Pancreas (tissue), 10 donors: ENCODE measurements at places on chromosomes 2 and 18.

DNA sequence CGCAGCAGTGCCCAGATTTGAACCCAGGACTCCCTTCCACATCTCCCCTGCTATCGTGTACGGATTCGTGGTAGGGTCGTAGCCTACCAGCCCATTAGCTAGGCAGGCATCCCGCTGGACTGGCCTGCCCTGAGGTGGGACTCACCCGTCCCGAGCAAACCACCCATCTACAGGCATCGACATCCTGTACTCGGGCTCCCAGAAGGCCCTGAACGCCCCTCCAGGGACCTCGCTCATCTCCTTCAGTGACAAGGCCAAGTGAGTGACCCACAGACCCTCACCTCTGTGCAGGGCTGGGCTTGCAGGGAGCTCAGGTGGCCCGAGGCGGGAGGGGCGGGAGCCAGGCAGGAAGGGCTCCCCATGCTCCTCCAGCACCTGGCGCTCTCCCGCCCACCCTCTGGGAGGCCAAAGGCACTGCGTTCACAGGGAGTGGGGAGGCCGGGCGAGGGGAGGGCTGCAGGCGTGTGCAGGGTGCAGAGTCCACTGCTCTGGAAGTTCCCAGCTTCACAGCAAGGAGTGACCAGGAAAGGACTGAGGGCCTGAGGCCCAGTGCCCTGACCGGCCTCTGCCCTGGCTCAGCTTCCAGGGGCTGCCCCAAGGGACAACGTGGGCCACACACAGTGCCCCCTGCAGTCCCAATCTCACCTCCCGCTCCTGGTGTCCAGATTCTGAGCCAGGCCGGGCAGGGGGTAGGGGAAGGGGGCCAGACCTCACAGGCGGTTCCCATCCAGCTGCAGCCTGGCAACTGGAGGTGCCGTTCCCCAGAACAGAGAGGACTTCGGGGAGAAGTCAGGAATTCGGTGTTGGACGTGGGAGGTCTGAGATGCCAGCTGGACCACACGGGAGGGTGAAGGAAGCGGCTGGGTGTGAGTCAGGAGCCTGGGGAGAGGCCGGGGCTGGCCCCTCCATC, 5.4 kb downstream of the AGXT start:
- H3K27ac ChIP-seq = no peak overlapping the region
- no peaks in the 10 kb centered on the region for H3K27me3 ChIP-seq
- no peak overlapping the region for H3K4me3 ChIP-seq
- no peaks in the 10 kb centered on the region for H3K36me3 ChIP-seq
- DNase-seq = no peak

DNA sequence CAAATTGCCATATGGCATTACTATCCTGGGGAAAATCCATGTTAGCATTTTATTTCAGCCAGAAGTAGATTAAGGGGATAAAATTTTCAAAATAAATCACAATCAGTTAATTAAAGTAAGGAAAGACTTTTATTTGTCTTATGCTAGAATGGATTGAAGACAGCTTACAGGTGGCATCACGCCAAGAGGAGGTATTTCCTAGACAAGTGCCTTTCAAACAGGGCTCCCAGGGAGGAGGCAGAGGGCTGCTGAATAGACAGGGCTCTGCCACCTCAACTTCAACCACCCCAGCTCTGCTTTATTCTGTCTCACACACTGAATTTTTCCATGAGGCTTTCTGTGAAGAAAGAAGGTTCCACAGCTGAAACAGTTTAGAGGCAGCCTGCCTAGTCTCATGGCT, 12.2 kb downstream of the CCDC68 start:
- peaks cover 51% of the 10 kb centered on the region for H3K4me1 ChIP-seq
- H3K27me3 ChIP-seq = no peaks in the 10 kb centered on the region
- H3K36me3 ChIP-seq = no peaks in the 10 kb centered on the region
- H3K4me3 ChIP-seq = no peak overlapping the region

DNA sequence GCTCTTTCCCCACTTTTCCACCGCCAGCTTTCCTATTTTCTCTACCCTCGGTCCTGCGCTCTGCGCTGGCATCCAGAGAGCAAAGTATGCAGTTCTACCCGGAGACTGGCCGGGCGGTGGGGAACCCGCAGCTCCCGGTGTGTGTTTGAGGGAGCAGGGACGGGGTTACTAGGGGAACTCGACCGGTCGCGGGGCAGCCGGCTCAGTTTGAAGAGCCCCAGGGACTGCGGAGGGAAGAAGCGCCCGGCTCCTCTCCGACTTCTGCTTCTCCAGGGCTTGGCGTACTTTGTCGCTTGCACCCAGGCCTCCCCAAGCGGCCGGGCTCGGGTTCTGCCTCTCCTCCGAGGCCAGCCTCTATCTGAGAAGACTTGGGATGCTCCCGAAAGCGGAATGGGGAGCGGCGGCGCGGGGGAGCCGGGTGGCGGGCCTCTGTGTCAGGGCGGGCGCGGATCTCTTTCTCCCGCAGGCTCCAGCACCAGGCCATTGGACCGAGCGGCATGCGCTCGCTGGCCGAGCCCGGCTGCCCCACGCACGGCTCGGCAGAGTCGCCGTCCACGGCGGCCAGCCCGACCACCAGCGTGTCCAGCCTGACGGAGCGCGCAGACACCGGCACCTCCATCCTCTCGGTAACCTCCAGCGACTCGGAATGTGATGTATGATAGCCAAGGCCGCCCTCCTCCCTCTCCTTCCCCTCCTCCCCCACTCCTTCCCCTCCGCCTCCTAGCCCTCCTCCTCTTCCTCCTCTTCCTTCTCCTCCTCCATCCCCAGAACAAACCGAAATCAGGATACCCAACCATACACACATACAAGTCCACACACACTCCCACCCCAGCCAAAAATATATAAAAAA, 2.8 kb downstream of the SIX3 start:
- peaks cover 38% of the 10 kb centered on the region for H3K27me3 ChIP-seq
- no peak overlapping the region for H3K4me3 ChIP-seq
- H3K27ac ChIP-seq = no peak overlapping the region
- H3K36me3 ChIP-seq = no peaks in the 10 kb centered on the region
- DNase-seq = no peak
- no peaks in the 10 kb centered on the region for H3K4me1 ChIP-seq

DNA sequence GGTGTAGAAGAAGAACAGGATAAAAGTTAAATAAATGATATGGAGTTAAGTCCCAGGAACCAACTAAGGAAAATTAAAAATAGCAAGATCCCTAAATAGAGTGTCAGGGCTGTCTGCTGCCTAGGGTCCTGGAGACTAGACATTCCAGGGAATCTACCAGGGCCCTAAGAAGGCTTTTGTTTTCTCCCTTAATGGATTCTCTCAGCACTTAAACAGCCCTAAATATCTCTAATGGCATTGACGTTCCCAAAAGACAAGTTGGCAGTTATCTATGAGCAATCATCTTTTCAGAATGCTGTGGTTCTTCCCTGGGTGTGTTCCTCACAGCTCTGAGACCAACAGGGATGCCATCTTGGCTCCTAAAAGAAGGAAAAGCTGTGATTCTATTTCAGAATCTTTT, 616.3 kb downstream of the EPHA4 start:
- H3K36me3 ChIP-seq = no peaks in the 10 kb centered on the region
- H3K27ac ChIP-seq = no peak overlapping the region
- H3K4me3 ChIP-seq = no peak overlapping the region
- H3K27me3 ChIP-seq = no peaks in the 10 kb centered on the region
- no peak for DNase-seq

DNA sequence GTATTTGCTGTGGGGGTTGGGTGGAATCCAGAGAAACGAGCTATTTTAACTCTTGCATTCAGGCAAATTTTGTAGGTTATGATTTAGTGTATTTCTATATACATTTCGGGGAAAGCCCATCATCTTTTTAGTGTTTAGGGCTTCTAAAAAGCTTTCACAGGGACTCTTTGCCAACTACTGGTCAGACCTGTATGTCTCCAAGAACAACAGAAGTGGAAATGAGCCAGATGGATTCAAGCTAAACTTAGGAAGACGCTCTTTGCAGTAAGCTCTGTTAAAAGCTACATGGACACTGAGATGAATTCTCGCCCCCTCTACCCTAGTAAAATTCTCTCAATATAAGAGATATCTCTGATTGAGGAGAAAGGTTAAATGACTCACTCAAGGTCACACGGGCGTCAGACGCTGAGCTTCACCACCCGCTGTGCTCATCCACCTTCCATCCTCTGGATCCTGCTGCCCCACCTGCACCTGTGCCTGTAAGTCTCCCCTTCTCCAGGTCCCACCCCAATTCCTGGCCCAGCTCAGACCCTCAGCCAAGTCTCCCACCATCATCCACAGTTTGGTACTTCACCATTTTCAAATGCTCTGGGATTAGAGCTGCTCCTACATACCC, 85.6 kb downstream of the MARCHF4 start:
- H3K4me3 ChIP-seq = no peak overlapping the region
- DNase-seq = no peak
- H3K36me3 ChIP-seq = no peaks in the 10 kb centered on the region

GRCh38 chr2:200962811-200963123, 693 bp downstream of the ORC2 start:
- no peaks in the 10 kb centered on the region for H3K36me3 ChIP-seq
- peak overlapping the region; percentile 93 for H3K27ac ChIP-seq
- no peak for DNase-seq
- H3K4me1 ChIP-seq = peaks cover 29% of the 10 kb centered on the region
- H3K27me3 ChIP-seq = no peaks in the 10 kb centered on the region

GRCh38 chr2:30385327-30385726, 61.7 kb upstream of the LCLAT1 start:
- H3K27ac ChIP-seq = no peak overlapping the region
- H3K4me3 ChIP-seq = no peak overlapping the region
- no peaks in the 10 kb centered on the region for H3K36me3 ChIP-seq
- no peak for DNase-seq
- no peaks in the 10 kb centered on the region for H3K27me3 ChIP-seq

GRCh38 chr18:10116574-10116973, 202.8 kb downstream of the VAPA start:
- no peaks in the 10 kb centered on the region for H3K4me1 ChIP-seq
- no peak for DNase-seq
- H3K27me3 ChIP-seq = no peaks in the 10 kb centered on the region
- H3K27ac ChIP-seq = no peak overlapping the region

DNA sequence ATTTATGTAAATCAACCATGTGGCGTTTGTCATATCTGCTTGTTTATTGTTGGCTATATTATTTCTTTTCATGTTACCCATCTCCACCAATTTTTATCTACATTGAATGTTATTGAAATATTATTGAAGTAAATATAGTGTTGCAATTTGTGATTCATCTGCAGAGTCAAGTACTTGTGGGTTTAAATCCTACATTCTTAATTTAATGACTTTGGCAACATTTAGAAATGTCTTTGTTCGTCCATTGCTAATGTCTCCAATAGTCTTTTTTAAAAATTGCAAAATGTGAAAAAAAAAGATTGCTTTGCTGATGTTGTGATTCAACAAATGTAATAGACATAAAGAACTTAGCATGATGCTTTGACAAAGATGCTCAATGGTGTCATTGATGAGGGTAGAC, 1572.8 kb upstream of the PIK3C3 start:
- H3K4me3 ChIP-seq = no peak overlapping the region
- DNase-seq = no peak
- H3K27ac ChIP-seq = no peak overlapping the region

- H3K27me3 ChIP-seq = no peaks in the 10 kb centered on the region
- no peaks in the 10 kb centered on the region for H3K36me3 ChIP-seq
- no peaks in the 10 kb centered on the region for H3K4me1 ChIP-seq
- no peak overlapping the region for H3K4me3 ChIP-seq
Measured at GRCh38 chr2:127082974-127083373, 24.0 kb downstream of the BIN1 start.

DNA sequence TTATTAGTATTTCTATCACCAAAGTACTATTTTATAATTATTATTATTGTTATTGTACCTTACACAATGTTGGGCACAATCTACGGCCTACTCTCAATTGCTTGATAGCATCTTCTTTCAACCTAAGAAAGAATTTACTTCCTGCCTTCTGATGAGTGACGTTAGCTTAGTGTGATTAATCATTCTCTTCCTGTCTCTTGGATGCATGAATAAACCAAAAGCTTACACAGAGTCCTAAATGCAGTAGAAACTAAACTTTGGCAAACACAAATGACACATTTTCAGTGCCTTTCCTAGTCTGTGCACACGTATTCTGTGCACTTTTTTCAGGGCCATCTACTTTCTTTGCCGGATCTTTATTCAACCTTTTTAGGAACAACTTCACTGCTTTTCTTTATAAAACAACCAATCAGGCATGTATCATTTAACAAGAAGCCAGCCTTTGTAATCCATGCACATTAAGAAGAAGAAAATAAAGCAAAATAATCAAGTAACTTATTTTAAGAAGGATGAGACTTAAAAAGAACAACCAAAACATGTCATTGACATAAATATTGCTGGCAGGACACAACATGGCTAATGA, 19.1 kb downstream of the TRAK2 start:
- no peaks in the 10 kb centered on the region for H3K27me3 ChIP-seq
- H3K36me3 ChIP-seq = no peaks in the 10 kb centered on the region
- H3K4me3 ChIP-seq = no peak overlapping the region
- H3K27ac ChIP-seq = peak overlapping the region; percentile 44

GRCh38 chr2:234135750-234136221, 85.3 kb downstream of the SPP2 start:
- H3K4me3 ChIP-seq = no peak overlapping the region
- H3K36me3 ChIP-seq = no peaks in the 10 kb centered on the region
- no peaks in the 10 kb centered on the region for H3K27me3 ChIP-seq
- DNase-seq = peak; percentile 36

DNA sequence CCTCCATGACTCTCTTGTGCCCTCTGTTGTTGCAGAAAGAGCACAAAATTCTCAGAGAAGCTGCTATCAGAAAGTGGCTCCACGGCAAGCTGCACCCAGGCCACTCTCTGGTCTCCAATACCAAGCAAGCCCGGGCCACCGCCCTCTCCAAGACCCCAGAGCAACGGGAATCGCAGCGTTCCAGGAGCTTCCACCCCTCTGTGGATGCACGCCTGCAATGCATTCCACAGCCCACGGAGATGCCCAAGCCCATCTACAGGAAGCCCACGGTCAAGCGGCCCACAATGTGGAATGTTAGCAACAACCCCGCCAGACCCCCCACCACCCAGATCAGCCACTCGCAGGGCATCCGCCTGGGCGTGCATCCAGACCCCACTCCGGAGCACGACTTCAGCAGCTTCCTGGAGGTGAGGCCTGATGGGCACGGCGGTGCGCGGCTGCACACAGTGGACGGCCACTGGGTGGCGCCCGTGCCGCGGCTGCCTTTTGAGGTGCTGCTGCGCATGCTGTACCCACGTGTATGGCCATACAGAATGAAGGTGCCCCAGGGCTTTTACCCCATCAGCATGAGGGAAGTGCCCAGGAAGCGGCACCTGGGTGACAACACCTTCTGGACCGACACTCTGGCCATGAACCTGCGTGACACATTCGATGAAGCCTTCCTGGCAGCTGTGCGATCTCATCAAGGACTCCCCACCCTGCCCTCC, 6.3 kb downstream of the ANKRD53 start:
- no peaks in the 10 kb centered on the region for H3K27me3 ChIP-seq
- DNase-seq = peak; percentile 43
- peaks cover 4% of the 10 kb centered on the region for H3K36me3 ChIP-seq

GRCh38 chr18:9428301-9428706, 47.0 kb upstream of the RALBP1 start:
- no peaks in the 10 kb centered on the region for H3K4me1 ChIP-seq
- no peaks in the 10 kb centered on the region for H3K27me3 ChIP-seq
- H3K36me3 ChIP-seq = no peaks in the 10 kb centered on the region
- no peak for DNase-seq
- no peak overlapping the region for H3K4me3 ChIP-seq
